ENCODE measurements at places on chromosomes 3 and 15. TPM values are rescaled to one million over a fixed set of nuclear protein-coding genes. Genes with fewer than 3 reads are reported as not detected.

- H3K4me1 ChIP-seq, result peaks cover 17% of the 10 kb centered on the region
- no peaks in the 10 kb centered on the region for H3K36me3 ChIP-seq
- no peaks in the 10 kb centered on the region for H3K27me3 ChIP-seq
- no peak for DNase-seq
- no peak overlapping the region for H3K4me3 ChIP-seq
- H3K27ac ChIP-seq, result no peak overlapping the region
Observed at GRCh38 chr3:24437326-24437725, 57.3 kb downstream of the THRB start.

DNA sequence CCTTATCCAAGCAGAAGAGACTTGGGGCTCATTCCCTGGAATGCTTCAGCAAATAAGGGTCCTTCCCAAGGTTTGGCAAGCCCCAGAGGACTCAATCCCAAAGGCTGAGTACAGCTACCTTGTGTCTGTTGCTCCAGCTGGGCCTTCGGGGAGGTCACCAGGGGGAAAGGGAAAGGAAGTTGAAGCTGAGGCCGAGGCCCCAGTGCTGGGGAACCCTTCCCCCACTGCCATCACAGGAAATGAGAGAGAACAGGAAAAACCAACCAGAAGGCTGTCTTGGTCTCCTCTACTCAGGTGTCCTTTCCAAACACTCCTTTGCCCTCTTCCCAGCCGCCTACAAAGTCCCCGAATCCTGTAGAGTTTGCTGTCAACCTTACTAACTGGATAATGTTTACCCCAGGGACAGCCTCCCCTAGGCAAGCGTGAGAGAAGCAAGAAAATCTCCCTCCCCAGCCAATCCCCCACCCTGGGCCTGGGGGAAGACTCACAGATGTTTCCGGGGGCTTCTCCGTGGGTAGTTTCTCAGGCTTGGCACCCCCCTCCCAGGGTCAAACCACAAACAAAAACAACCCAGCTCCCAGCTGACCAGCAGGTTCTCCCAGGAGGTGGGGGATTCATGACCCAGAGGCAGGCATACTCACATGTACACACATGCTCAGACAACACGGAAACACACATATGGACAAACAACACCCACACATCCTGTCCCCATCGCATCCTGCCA, 5.5 kb downstream of the CSRNP1 start:
- peak; percentile 70 for DNase-seq
- H3K27ac ChIP-seq, result peak overlapping the region; percentile 79

GRCh38 chr3:2599471-2599870, 500.8 kb downstream of the CNTN4 start:
- H3K27me3 ChIP-seq, result no peaks in the 10 kb centered on the region
- H3K27ac ChIP-seq, result no peak overlapping the region
- no peaks in the 10 kb centered on the region for H3K36me3 ChIP-seq
- DNase-seq, result no peak
- H3K4me3 ChIP-seq, result no peak overlapping the region
- H3K4me1 ChIP-seq, result no peaks in the 10 kb centered on the region

GRCh38 chr15:67382723-67383122, 128.1 kb downstream of the IQCH start:
- DNase-seq, result no peak
- no peak overlapping the region for H3K27ac ChIP-seq
- no peak overlapping the region for H3K4me3 ChIP-seq
- no peaks in the 10 kb centered on the region for H3K27me3 ChIP-seq
- no peaks in the 10 kb centered on the region for H3K36me3 ChIP-seq

Gene ACOX2
- total RNA-seq, result 11.5 TPM

Gene LMLN
- total RNA-seq, result 3.9 TPM

Gene TPRG1
- 0.41 TPM for total RNA-seq

Gene ZBTB47
- 129 TPM for total RNA-seq

DNA sequence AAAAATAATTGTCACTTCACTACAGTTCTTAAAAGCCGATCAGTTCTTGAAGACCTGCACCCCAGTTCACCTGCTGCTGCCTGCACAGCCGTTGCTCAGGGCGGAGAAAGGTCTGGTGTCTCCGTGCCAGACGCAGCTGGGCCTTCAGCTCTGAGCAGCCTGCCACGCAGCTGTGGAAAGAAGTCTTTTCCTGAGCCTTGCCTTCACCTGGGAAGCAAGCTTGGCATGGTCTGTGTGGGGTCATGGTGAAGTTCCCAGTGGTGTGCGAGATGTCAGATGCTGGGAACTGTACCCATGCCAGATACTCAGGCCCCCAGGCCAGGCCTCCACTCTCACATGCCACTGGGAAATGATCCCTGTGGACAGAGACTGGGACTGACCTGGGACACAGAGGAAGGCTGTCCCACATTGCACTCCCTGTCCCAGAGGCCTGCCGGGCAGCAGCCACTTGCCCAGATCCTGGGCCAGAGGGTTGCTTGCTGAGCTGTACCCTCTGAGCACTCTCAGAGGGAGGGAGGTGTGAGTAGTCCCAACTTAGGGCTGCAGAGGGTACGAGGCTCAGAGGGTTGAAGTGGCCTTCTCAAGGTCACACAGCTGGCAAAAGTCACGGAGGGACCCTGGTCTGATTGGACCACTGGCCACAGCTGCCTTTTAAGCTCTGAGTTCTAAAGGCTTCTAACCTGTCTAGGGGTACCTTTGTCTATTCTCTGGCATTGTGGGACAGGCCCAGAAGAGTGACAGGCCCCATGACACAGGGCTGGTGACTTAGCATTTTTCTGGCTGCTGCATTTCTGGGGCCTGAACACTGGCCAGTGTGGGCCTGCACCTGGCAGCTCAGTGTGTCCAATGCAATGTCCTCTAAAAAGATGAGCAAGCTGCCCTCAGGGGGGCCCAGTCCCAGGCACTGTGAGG, 55.4 kb downstream of the KLF13 start:
- no peak for DNase-seq
- peaks cover 39% of the 10 kb centered on the region for H3K36me3 ChIP-seq
- no peaks in the 10 kb centered on the region for H3K4me1 ChIP-seq

DNA sequence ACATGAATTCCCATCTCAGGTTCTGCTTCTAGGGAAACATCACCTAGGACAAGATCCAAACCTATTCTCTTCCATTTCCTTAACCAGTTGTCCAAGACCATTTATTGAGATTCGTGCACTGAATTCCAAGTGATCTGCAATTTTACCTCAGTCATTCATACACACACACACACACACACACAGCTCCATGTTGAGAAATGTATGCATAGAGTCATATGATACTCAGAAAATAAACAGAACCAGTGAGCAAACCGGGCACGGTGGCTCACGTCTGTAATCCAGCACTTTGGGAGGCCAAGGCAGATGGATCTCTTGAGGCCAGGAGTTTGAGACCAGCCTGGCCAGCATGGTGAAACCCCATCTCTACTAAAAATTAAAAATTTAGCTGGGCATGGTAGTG, 6.1 kb upstream of the KPNA1 start:
- H3K27me3 ChIP-seq, result no peaks in the 10 kb centered on the region
- no peak overlapping the region for H3K27ac ChIP-seq
- no peak overlapping the region for H3K4me3 ChIP-seq
- no peaks in the 10 kb centered on the region for H3K36me3 ChIP-seq
- H3K4me1 ChIP-seq, result no peaks in the 10 kb centered on the region

Gene COL7A1
- 1.9 TPM for total RNA-seq

Gene ATXN7
- 15.5 TPM for total RNA-seq

Gene SCN11A
- 0.07 TPM for total RNA-seq

- no peak overlapping the region for H3K27ac ChIP-seq
- no peaks in the 10 kb centered on the region for H3K36me3 ChIP-seq
- H3K27me3 ChIP-seq, result no peaks in the 10 kb centered on the region
- DNase-seq, result no peak
Observed at GRCh38 chr3:81444817-81445460, 316.5 kb downstream of the GBE1 start.

GRCh38 chr3:16179771-16180736, 5.6 kb downstream of the GALNT15 start:
- no peak for DNase-seq
- peaks cover 18% of the 10 kb centered on the region for H3K36me3 ChIP-seq
- H3K27me3 ChIP-seq, result no peaks in the 10 kb centered on the region
- H3K4me1 ChIP-seq, result peaks cover 20% of the 10 kb centered on the region
- H3K27ac ChIP-seq, result peak overlapping the region; percentile 26
- H3K4me3 ChIP-seq, result no peak overlapping the region

Gene GLT8D1
- total RNA-seq, result 37.7 TPM

Gene CFAP44
- 1.2 TPM for total RNA-seq

Gene C3orf20
- not detected for total RNA-seq

DNA sequence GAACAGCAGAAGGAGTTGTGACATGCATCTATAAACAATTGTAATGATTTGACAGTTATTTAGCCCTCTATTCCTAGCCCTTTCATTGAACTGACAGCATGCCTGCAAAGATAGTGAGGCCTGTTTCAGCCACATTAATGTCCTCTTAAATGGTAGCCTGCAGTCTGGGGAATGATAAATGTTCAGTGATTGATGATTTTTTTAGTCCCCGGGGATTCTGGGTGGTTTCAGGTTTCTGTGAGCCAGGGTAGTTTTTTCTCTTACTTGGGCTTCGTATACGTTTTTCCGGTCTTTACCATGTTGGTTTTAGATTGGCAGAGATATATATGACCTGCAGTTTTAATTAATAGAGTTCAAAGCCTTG, 172.0 kb downstream of the TCF12 start:
- no peaks in the 10 kb centered on the region for H3K4me1 ChIP-seq
- no peak for DNase-seq
- no peak overlapping the region for H3K27ac ChIP-seq
- no peaks in the 10 kb centered on the region for H3K36me3 ChIP-seq

All from right atrium auricular region (tissue), 2 donors.